ENCODE measurements at places on chromosomes 5 and 9.

GRCh38 chr9:12988258-12988657, 213.4 kb downstream of the LURAP1L start:
- no peak for DNase-seq

DNA sequence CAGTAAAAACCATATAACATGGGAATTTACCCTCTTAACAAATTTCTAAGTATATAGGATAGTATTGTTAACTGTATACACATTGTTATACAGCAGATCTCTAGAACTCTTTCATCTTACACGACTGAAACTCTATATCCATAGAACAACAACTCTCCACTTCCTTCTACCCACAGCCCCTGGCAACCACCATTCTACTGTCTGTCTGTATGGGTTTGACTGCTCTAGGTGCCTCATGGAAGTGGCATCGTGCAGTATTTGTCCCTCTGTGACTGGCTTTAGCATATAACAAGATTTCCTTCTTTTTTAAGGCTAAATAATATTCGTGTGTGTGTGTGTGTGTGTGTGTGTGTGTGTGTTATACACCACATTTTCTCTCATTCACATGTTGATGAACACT, 100.7 kb downstream of the ZNF462 start:
- no peak for DNase-seq

GRCh38 chr9:133955821-133956411, 36.2 kb downstream of the VAV2 start:
- no peak for DNase-seq

GRCh38 chr5:80341016-80341775, 21.4 kb downstream of the SPZ1 start:
- no peak for DNase-seq

DNA sequence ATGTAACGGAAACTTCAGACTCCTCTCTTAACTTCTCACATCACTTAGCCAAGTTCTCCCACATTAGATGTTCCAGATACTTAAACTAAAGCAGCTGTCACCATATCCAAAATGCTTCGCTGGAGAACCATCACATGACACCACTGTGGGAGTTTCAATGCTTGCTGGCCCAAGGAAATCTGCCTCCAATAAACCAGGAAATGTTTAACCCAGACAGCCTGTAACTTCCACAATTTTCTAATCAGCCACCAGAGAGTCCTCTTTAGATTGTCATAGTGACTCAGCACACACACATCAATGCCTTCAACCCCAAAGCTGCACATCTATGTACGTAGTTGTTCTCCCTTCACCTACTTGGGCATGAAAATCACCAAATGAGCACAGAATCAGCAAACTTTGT, 118.7 kb downstream of the LPAR1 start:
- no peak for DNase-seq
